ENCODE measurements at places on chromosomes 6 and 20.
A peak's percentile ranks its signal among the peaks of the same experiment; 100 is the strongest.

GRCh38 chr20:840503-840857 lies 7.0 kb downstream of the FAM110A start:
- DNase-seq: no peak

GRCh38 chr6:11738661-11739375 lies 39.8 kb downstream of the ADTRP start:
- no peak for DNase-seq

- DNase-seq: no peak
Observed at GRCh38 chr20:58210398-58210747, 18.1 kb downstream of the ANKRD60 start.

- no peak for DNase-seq
Observed at GRCh38 chr6:37021356-37022129, 16.1 kb downstream of the FGD2 start.

DNA sequence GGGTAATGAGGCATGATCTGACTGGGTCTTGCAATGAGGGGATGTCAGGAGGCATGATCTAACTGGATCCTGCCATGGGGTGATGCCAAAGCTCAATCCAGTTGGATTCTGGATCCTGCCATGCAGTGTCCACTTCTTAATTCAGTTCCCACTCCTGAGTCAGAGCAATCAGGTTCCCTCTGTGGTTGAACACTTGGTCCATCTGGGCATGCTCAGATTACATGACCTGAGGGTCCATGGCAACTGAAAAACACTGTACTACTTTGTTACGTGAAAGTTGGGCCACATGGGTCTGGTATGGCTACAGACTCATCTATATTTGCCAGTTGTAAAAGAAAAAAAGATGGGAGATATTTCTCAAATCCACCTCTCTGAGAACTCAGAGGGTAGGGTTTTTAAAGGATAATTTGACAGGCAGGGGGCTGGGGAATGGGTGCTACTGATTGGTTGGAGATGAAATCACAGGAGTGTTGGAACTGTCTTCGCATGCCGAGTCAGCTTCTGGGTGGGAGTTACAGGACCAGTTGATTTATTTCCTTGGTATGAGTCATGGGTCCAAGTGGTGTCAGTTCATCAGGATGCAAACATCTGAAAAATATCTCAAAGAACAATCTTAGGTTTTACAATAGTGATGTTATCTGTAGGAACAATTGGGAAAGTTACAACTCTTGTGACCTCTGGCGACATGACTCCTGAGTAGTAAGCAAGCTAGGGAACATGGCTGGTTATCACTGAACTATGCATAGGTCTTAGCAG lies 21.6 kb downstream of the C6orf163 start:
- DNase-seq: no peak

DNA sequence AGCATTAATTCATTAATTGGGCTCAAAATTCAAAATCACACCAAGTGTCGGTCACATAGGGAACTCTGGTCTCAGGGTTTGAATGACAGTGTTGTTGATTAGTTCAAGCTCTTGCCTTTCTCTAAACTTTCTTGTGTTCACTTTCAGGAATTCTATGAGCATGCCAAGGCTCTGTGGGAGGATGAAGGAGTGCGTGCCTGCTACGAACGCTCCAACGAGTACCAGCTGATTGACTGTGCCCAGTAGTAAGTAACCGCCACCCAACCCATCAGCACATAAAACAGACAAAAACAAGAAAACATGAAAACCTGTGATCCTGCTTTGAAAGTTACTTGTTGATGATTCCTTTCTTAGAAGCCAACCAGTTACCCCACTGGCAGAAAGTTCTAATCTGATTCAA lies 52.7 kb downstream of the GNAS start:
- DNase-seq: peak; percentile 10

DNA sequence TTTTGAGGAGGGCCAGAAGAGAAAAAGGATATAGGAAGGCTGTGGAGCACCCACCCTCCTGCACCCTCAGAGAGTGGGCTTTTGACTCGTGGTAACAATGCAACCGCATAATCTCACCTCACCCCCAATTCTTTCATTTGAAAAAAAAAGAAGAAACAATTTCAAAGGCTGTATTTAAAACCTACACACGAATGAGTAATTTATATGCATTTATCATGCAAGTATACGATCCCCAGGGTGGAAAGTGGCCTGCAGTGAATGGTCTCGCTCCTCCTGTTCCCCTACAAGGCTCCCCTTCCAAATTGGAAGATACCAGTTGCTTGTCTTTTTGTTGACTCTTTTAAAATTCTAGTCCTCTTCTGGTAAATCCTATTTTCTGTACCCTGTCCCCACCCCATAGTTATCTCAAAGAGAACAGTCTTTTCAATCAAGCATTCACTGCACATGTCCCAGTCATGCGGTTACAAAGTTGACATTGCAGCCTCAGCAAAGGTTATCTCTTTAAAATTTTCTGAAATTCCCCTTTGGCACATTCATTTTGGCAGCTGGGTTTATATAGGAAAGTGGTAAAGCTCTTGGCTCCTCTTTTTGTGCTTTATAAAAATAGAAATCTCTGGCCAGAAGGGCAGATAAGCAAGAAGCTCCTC lies 110.6 kb downstream of the ARID1B start:
- no peak for DNase-seq

DNA sequence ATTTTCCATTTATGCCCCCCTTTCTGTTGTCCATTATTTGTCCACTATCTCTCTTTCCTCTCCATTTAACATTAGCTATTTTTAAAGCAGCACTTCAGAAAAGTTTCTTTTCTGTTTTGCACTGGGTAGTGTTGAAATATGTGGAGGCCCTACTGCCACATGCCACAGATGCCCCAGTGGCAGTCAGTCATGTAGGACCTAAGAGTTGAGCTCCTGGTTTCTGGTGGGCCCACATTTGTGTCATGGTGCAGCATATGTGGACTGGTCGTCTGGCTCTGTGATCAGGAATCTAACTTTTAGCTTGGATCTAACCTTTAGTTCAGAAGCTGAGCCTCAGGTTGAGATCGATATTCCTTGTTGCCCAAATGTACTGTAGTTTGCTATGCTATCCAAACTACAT lies 54.8 kb downstream of the HFE start:
- no peak for DNase-seq

DNA sequence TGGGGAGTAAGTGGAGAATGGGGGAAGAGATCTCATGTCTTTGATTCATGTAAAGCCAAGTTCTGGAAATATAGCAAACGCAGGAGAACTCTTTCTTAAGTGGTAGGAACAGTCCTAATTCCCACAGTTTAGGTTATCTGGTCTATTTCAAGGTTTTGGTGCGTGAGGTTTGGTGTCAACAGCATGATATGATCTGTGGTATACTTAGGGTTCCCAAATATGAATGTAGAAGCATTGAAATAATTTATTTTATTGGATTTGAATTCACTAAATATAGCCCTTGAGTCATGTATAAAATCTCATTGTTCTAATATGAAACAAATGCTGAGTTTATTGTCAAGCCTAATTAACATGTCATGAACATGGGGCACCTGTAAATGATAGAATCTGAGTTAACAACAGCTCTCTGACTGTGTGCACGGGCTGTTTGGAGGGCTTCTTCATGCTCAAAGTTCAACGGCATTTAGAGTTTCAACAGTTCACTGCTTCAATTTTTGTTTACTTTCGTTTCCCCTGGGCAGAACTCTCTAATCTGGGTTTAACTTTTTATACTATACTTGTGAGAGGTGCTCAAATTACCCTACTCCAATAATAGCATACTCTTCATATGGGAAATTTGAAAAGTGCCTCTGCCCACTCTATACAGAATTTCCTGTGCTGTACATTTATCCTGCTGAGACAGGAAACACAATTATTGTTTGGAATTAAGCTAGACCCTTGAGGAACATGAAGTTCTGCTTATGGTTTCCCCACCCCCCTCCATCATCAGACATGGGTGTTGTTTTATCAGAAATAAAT lies 236.3 kb upstream of the ZNF217 start:
- no peak for DNase-seq

- DNase-seq: no peak
Observed at GRCh38 chr20:50873585-50873984, 57.7 kb downstream of the ADNP start.

GRCh38 chr6:33008944-33009861 lies at the start of gene HLA-DOA:
Gene HLA-DOA (minus strand): TSS chr6:33009591.
- DNase-seq: no peak

- DNase-seq: no peak
Observed at GRCh38 chr6:3001773-3002293, 2.1 kb downstream of the NQO2 start.

GRCh38 chr6:18154507-18155149 lies at the start of gene TPMT:
Gene TPMT (minus strand): TSS chr6:18155077. CDS start chr6:18149127, 5,950 bp downstream.
- DNase-seq: no peak

GRCh38 chr6:71287926-71288227 lies 734 bp upstream of the OGFRL1 start:
- no peak for DNase-seq

- DNase-seq: no peak
Observed at GRCh38 chr6:31945507-31946369, at the start of gene CFB. Gene CFB (plus strand): TSS chr6:31946095. CDS start chr6:31946222, 127 bp downstream.

- DNase-seq: no peak
Observed at GRCh38 chr20:17380801-17381200, 150.4 kb downstream of the BFSP1 start.

DNA sequence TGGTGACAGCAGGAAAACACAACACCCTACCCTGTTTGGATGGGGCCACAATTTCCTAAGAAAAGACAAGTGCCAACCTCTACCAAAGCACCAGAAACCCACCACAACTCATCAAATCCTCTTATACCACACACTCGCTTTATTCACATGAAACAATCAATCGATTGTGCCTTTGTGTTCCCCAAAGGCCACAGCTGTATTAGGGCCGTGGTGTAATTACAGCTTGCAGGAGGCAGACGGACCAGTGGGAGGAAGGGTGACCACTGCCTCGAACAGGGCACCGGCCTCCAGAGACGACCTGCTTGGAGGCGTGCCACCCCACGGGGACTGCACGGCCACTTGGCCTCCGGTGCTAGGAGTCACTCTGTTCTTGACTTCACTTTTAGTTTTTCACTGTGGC lies 264.1 kb downstream of the FOXC1 start:
- no peak for DNase-seq

- no peak for DNase-seq
Observed at GRCh38 chr20:37852666-37853065, 50.3 kb upstream of the VSTM2L start.

DNA sequence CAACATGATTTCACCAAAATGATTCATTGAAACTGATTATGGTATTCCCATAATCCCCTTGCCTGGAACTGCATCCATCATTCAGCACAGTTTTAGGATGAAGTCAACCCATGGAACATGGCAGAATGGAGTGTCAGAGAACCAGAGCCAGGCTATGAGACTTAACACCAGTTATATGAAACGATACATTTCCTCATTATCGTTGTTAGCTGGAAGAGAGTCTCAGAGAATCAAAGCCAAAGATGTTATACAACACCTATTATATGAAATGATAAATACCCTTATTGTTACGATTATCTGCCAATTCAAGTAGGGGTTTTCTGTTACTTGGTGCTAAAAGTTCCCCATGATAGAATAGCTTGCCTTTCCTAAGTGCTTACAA lies 131.2 kb downstream of the BCAS1 start:
- DNase-seq: peak; percentile 34

GRCh38 chr6:65760285-65760684 lies 53.3 kb upstream of the EYS start:
- no peak for DNase-seq

DNA sequence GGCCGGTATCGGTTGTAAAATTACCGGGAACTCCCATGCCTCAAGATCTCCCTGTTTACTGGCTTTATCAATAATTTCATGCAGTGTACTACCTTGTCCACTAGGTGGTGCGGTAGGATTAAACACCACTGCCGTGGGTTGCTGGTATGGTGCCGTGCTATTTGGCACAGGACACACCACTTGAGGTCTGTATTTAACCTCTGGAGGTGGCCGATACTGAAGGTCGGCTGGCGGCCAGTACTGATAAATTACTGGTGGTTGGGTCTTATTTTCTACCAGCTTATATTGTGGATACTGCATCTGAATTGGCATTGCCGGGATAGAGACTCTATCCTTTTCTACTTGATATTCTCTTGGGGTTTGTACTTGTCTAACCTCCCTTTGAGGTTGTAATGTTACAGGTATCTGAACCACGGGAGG lies 14.3 kb upstream of the PTCRA start:
- DNase-seq: peak; percentile 88

DNA sequence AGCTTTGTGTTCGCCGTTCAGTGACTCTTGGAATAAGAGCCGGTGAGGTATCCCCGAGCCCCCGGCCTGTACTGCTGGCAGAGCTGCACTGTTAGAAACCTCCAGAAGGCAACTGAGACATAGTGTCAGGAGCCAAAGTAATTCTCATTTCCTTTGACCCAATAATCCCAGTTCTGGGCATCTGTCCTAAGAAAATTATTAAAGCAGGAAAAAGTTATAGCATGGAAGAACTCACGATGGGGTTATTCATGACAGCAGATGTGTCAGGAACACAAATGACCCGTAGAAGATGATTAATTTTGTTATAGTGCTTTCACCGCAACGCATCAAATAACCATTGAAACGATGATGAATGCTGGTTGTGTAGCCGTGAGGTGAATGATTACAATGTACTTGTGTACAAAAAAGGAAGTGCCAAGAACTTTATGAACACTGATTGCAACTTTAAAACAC lies 20.3 kb downstream of the CYP21A2 start:
- no peak for DNase-seq

- no peak for DNase-seq
Observed at GRCh38 chr20:45128099-45128498, 3.8 kb upstream of the WFDC12 start.

GRCh38 chr20:10769700-10770099 lies 95.9 kb upstream of the JAG1 start:
- DNase-seq: no peak

DNA sequence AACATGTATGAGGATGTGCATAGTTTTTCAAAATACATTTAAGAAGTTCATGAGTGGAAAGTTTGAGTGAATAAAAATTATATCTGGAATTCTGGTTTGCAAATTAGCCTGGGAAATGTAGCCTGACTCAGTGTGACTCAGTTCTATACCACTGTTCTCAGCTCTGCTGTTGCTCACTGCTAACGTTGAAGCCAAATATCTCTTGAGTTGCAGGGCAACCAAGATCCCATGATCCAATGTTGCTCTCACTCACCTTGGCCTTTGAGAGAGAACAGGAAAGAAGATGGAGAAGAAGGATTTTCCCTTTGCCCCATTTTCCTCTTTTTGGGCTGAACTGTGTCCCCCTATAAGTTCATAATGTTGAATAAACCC lies 28.9 kb downstream of the PSMB9 start:
- no peak for DNase-seq

GRCh38 chr6:15344192-15344519 lies 98.3 kb downstream of the JARID2 start:
- no peak for DNase-seq

GRCh38 chr6:54697424-54697823 lies 149.1 kb upstream of the FAM83B start:
- no peak for DNase-seq

GRCh38 chr20:13229538-13229937 lies 8.5 kb downstream of the ISM1 start:
- no peak for DNase-seq

- no peak for DNase-seq
Observed at GRCh38 chr6:87653074-87653962, 48.7 kb downstream of the AKIRIN2 start.

GRCh38 chr20:23114018-23114417 lies 27.9 kb upstream of the CD93 start:
- DNase-seq: no peak

Measured in osteocyte (in vitro differentiated cells).